ENCODE measurements at places on chromosomes 2 and 18.
A peak's percentile ranks its signal among the peaks of the same experiment; 100 is the strongest.

DNA sequence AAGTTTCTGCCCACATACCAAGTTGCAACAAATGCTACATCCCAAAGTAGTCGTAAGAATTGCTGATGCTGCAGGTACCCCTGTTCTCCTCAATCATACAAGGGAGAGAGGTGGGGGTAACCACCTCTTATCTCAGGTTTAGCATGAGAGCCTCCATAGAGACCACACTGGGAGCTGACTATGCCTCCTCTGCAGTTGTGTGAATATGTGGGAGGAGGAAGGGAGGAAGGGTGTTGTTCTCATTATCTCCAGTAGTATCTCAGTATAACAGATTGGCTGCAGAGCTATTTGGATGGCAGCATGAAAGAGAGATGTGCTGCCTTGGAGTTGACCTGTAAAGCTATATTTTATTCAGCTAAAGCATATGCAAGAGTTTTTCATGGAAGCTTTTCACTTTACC lies 690.7 kb downstream of the KCNJ3 start:
- DNase-seq: no peak

GRCh38 chr2:120257522-120257921 lies 4.9 kb downstream of the RALB start:
- DNase-seq: no peak

DNA sequence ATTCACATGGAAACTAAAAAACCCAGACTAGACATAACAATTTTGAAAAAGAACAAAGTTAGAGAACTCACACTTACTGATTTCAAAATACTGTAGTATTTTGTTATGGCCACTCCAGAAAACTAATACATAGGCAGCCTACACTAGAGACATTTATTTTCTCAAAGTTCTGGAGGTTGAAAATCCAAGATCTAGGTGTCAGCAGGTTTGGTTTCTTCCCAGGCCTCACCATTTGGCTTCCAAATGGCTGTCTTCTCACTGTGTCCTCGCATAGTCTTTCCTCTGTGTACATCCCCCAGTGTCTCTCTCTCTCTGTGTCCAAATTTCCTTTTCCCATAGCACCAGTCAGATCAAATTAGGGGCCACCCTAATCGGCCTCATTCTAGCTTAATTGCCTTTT lies 95.0 kb downstream of the NR4A2 start:
- no peak for DNase-seq

- no peak for DNase-seq
Measured at GRCh38 chr2:138444411-138444810, 57.2 kb upstream of the SPOPL start.

GRCh38 chr2:184611361-184612085 lies 13.2 kb downstream of the ZNF804A start:
- no peak for DNase-seq

GRCh38 chr2:37315364-37315763 lies 9.3 kb downstream of the PRKD3 start:
- no peak for DNase-seq

DNA sequence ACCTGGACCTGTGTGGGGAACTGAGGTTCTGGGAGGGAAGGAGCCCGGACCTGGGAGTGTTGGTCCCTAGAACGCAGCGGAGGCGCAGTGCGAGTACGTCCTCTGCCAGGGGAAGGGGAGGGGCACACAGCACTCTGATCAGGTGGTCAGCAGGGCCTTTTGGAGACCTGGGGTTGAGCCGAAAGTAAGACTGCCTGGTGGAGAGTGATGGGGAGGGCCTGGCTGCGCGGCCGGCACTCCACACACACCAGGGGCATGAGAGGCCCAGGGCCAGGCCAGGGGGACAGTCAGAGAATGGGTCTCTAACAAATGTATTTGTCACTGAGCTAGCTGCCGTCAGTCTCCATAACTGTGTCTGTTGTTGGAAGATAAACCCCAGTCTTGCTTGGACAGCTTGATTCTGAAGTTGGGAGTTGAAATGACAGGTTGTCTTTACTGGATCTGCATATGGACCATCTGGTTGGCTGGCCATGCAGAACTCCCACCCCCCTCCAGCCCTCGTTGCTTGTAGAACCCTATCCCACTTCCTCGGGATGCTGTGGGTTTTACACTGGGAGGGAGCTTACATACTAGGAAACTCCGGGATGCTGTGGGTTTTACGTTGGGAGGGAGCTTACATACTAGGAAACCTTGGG lies 75.4 kb upstream of the NFATC1 start:
- no peak for DNase-seq

DNA sequence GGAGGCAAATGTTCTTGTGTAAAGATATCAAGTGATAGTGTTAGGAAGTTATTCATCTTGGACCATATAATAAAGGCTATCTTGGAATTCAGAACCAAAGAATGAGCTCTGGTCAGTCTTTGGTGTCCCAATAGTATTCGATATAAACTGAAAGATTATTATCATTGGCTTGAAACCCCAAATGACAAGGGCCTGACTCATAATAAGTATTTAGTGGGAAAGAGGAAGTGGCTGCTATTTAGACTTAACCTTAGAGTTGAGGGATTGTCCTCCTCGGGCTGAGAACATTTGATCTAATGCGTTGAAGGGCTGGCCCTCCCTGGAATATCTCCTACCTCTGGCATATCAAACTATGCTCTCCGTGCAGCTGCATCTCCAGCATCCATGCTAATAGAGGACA lies 67.5 kb downstream of the CDH20 start:
- no peak for DNase-seq

GRCh38 chr2:203636588-203637470 lies 69.6 kb upstream of the CD28 start:
- DNase-seq: no peak

- no peak for DNase-seq
Measured at GRCh38 chr2:227671170-227671905, 4.7 kb downstream of the SCYGR5 start.

- peak; percentile 37 for DNase-seq
Measured at GRCh38 chr2:5453220-5454050, 238.7 kb upstream of the SOX11 start.

DNA sequence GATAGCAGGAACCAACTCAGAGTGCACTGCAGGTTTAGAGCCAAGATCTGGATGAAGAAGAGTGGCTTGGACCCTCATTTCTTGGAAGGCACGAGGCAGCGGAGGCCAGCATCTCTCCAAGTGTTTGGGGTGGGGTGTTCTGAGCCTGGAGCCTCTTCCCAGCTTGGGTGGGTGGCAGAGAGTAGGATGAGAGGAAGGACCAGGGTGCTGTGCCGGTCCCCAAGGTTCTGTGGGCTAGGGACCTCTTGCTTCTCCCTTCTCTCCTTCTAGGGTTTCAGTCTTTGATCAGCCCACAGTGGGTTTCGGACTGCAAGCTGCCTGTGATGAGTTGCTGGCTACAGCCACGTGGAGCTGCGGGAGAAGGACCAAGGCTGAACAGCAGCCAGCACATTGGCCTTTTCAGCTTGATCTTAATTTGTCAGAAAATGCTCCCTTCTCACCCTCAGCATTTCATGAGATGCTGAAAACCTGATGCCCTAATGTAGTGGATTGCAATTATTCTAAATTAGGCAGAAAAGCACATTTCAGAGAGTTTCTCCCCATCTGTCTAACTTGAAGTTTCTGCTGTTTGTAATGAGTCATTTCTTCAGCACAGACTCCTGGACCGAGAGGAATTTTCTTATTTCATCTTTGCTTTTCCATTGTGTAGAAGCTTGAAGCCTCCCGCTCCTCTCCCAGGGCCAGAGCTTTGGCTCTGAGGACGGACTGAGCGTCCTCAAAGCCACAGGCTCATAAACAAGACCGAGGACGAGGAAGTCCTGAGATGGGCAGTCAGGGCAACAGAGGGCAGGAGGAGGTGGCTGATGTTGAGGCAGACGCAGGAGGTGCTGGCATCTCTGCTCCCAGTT lies 99.1 kb upstream of the HDAC4 start:
- no peak for DNase-seq

DNA sequence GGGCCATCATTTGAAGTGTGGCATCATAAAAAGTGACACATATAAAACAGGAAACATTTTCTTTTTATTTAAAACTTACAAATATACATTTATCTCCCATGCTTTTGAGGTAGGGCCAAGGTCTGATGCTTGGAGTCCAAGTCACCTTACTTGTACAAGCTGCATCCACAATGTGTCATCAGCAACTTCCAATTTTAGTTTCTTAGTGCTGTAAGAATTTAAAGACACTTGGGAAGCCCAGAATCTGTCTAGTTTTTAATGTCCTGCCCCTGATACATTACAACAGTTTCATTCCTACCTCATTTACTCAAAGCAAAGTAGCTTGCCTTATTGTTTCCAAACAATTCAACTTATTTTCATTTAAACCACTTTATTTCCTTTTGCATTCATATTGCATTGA lies 297.7 kb downstream of the MTX2 start:
- no peak for DNase-seq

DNA sequence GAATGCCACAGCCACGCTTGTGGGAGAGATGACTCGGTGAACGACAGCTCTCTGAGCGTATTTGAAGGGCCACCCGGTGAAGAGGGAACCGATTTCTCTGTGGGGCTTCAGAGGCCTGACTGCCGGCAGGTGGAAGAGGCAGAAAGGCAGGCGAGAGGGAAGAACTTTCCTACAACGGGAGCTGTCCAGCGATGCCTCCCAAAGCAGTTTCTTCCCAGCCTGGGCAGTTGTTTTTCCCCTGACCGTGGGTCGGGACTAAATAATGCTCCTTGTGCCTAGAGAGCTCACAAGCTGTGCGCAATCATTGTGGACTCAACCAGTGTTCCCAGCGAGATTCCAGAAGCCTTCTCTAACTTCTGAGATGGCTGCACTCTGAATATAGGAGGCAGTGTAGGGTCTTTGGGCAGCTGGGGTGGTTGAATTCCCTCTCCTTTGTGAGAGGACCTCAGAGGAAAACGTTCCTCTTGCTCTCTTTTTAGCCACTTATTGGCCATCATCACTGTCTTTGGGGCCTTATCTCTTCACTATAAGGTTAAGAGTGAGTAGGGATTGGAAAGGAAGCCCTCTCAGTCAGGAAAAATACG lies 710 bp downstream of the SEC11C start:
- no peak for DNase-seq

DNA sequence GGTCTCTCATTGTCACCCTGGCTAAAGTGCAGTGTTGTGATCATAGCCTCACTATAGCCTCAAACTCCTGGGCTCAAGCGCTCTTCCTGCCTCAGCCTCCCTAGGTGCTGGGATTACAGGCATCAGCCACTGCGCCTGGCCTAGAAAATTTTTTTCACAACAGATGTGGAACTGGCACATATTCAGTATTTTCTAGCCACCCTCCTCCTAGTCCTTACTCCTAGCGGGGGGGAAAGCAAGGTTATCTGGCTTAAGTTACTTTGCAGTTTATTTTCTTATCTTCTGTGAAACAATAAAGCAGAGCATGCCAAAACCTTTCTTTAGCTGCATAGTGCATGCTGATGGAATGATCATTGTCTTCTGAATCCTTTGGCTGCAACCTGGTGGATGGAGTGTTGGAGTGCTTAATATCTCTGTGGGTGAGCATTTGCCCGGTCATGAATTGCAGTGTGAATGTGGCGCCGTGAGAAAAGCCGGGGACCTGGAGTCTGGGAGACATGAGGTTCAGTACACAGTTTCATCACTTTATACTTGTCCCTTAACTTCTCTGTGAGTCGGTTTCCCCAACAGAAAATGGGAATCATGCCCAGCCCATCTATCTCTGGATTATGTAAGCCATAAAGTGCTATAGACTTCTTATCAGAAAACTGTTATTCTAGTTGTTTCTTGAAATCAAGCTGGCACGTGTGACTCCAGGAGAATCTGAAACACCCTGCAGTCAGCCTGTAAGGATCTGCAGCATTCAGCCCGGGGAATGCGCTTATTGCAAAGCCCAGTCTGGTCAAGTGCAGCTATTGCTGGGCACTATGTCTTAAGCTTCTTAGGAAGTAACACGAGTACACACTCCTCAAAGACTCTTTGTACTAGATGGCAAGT lies 38.2 kb upstream of the MAP3K20 start:
- no peak for DNase-seq

DNA sequence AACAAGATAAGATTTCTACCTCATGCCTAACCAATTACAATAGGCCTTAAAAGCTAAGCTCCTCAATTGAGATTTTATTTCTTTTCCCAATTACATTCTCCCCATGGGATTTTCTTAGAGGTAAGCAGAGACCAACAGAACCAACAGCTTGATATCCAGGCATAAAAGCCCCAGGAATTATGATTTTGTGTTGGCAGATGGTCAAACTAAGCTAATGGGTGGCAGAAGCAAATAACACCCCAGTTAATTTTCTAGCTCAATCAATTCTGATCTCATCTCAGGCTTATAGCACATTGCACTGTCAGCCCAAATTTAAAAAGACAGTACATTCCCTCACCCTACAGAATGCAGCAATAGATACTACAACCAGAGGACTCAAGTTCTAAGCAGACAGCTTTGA lies 156.4 kb downstream of the NRXN1 start:
- DNase-seq: no peak

- no peak for DNase-seq
Measured at GRCh38 chr18:27110319-27110718, 74.8 kb downstream of the CHST9 start.
